ENCODE measurements at places on chromosomes 2 and 18. TPM values are rescaled to one million over a fixed set of nuclear protein-coding genes. Genes with fewer than 3 reads are reported as not detected.

Gene IL36G
- not detected for total RNA-seq

Gene GPR35
- 91.1 TPM for total RNA-seq

Gene NGEF
- 46.1 TPM for total RNA-seq

Gene CFC1
- total RNA-seq = not detected

- no peak overlapping the region for H3K27ac ChIP-seq
- peaks cover 7% of the 10 kb centered on the region for H3K36me3 ChIP-seq
- no peak overlapping the region for H3K4me3 ChIP-seq
- no peaks in the 10 kb centered on the region for H3K27me3 ChIP-seq
Measured at GRCh38 chr2:240575101-240575965, 7.0 kb downstream of the RNPEPL1 start.

- H3K4me1 ChIP-seq = no peaks in the 10 kb centered on the region
- no peaks in the 10 kb centered on the region for H3K36me3 ChIP-seq
- no peak for DNase-seq
- H3K4me3 ChIP-seq = no peak overlapping the region
- H3K27ac ChIP-seq = no peak overlapping the region
Measured at GRCh38 chr2:185202381-185202780, 536.2 kb upstream of the FSIP2 start.

DNA sequence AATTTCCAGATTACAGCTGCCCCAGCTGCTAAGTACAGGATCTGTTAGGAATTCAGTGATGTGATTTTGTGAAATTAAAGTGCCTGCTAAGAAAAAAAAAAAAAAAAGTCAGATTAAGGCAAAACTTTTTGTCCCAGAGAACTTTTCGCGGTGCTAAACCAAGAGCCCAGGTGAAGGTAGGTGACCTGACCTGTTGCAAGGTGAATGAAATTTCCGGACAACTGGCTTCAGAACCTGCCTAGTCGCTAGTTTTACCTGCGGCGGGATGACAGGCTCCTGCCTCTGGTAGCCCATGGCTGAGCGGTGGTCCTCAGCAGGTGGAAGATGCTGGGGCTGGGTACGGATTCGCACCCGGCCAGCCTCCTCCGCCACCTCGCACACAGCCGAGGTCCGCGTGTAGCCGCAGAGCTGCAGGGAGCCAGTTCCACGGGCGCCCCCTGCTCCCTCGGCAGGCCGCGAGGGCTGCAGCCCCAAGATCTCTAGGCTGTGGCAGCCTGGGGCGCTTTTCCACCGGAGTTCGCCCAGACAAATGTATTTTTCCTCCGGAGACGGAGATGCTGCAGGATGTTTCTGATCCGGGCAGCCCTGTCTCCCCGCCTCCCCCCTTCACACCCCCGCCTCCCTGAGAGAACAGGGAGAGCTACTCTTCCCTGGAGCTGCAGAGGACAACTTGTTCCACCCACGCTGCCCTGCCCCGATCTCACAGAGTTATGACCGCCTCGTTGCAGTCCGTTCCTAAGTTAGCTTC, at the start of gene SLC38A11:
TSS of gene SLC38A11 (minus strand) at position 572 of the 748 bp plus-strand sequence. CDS start at position 294, 278 bp downstream.
- H3K4me3 ChIP-seq = peak within 1 kb of the TSS; percentile 4
- H3K27ac ChIP-seq = no peak within 1 kb of the TSS
- peaks cover 29% of the 10 kb centered on the region for H3K27me3 ChIP-seq

DNA sequence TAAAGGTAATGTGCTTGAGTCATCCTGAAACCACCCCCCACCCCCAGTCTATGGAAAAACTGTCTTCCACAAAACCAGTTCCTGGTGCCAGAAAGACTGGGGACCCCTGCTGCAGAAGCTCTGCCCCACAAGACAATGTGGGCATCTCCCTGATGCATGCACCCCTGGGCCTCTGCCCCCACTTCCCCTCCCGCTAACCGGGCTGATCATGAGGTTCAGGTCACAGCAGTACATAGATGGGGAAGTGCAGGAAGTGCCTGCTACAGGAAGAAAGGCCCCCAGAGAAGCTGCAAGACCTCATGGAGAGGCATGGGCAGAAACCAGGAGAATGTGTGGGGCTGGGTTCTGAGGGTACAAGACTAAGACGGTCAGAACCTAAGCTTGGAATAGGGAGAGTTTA, 243.4 kb upstream of the ID2 start:
- no peak overlapping the region for H3K4me3 ChIP-seq
- DNase-seq = peak; percentile 35
- no peaks in the 10 kb centered on the region for H3K4me1 ChIP-seq
- H3K36me3 ChIP-seq = no peaks in the 10 kb centered on the region
- no peak overlapping the region for H3K27ac ChIP-seq
